CD4-positive, CD25-positive, alpha-beta regulatory T cell (primary cell): ENCODE measurements at places on chromosomes 2 and 18. TPM values are rescaled to one million over a fixed set of nuclear protein-coding genes. Genes with fewer than 3 reads are reported as not detected.

Gene EFEMP1
- polyA plus RNA-seq: not detected

Gene SDC1
- polyA plus RNA-seq: not detected

Gene WDR54
- 64.2 TPM for polyA plus RNA-seq

Gene IL37
- polyA plus RNA-seq: not detected

Gene IRS1
- 0.17 TPM for polyA plus RNA-seq

Gene CYRIA
- polyA plus RNA-seq: not detected

Gene CD226
- 15.4 TPM for polyA plus RNA-seq

Gene STPG4
- polyA plus RNA-seq: not detected

Gene NAT8
- not detected for polyA plus RNA-seq

Gene EGR4
- not detected for polyA plus RNA-seq

DNA sequence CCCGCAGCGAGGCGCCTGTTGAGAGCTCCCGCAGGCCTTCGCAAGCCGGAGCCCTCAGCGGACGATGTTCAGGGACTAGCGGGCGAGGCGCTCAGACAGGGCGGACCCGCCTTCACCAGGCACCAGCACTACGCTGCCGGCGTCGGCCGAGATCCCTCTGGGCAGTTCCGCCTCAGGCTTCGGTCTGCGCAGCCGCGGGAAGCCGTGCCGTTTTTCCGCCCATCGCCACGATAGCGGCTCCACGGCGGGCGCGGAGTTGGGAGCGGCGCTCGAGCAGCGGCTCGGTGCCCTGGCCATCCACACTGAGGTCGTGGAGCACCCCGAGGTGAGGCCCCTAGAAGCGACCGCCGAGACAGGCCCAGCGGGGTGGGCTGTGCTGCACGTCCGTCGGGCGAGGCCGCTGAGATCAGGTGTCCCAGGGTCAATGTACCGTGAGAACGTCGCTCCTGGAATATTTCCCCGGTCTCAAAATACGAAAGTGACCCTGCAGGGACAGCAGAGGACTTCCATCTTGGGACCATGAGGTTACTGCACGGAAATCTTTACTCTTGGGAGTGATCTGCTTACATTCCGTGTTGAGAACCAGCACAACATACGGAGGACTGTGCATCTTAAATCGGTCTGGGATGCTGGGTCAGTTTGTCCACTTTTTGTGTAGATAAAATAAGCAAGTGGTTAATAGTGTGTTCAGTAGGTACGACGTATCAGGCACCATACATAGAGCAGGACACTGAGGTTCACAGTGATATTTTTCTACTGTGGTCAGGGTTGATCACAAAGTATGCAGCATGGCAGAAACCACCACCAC is 13.3 kb upstream of the MTIF2 start:
- peak; percentile 92 for DNase-seq

- DNase-seq: no peak
Measured at GRCh38 chr2:4962419-4962818, 729.8 kb upstream of the SOX11 start.

GRCh38 chr18:57447154-57447621 is 12.0 kb downstream of the ONECUT2 start:
- no peak for DNase-seq

- DNase-seq: no peak
Measured at GRCh38 chr2:215664847-215665525, 229.1 kb upstream of the FN1 start.

DNA sequence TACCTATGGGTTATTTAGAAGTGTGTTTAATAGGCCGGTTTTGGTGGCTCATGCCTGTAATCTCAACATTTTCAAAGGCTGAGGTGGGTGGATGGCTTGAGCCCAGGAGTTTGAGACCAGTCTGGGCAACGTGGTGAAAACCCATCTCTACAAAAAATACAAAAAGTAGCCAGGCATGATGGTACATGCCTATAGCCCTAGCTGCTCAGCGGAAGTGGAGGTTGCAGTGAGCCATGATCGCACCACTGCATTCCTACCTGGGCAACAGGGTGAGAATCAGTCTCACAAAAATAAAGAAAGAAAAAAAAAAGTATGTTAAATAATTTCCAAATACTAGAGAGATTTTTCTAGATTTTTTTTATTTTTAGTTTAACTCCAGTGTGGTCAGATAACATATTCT is 316.0 kb downstream of the KIAA1328 start:
- DNase-seq: no peak

- DNase-seq: no peak
Measured at GRCh38 chr2:45826460-45826859, 175.0 kb downstream of the PRKCE start.

DNA sequence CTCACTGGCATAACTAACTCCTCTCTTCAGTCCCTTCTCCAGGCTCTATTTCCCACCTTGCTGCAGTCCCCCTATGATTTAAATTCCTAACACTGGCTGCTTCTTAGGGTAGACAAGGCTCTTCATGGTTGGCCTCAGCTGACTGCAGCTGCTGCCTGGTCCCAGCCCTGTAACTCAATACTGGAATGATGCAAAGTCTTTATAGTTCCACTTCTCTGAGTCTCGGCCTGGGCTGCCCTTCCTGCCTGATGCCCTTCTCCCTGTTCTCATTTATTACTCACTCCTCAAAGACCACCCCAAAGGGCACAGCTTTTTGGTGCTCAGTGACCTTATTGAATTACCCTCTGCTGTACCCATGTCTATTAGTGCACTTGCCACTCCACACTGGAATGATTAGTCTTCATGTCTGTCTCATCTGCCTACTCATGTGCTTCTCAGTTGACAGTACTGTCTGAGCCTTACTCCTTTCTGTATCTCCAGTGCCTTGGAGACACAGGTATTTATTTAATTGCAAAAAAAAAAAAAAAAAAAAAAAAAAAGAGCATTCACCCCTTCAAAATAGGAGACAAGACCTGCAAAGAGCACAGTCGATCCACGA is 199.4 kb upstream of the REV1 start:
- DNase-seq: no peak

DNA sequence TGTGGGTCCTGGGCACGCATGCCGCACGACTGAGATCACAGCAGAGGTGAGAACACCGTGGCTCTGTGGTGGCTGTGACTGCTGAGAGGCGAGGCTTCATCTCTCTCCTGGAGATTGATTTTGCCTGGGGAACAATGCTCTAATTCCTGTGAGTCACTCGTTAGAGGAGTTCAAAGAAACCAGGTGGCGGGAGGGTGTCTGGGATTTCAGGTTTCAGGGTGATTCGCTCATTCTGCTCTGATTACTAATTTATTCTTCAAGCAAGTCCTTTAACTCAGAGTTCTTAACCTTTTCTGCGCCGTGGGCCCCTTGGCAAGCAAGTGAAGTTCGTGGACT is 56.3 kb downstream of the GLI2 start:
- no peak for DNase-seq

DNA sequence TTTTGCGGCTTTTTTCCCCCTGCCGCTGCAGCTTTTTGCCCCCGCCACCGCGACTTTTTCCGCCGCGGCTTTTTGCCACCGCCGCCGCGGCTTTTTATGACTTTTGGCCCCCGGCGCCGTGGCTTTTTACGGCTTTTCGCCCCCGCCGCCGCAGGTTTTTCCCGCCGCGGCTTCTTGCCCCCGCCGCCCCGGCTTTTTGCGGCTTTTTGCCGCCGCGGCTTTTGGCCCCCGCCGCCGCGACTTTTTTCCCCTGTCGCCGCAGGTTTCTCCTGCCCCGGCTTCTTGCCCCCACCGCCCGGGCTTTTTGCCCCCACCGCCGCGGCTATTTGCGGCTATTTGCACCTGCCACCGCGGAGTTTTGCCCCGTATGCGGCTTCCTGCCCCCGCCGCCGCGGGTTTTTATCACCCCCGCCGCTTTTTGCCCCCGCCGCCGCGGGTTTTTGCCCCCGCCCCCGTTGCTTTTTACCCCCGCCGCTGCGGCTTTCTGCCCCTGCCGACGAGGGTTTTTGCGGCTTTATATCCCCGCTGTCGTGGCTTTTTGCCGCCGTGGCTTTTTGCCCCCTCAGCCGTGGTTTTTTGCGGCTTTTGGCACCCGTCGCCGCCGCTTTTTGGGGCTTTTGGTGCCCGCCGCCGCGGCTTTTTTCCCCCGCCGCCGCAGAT is 2750.9 kb downstream of the RPIA start:
- no peak for DNase-seq

- DNase-seq: no peak
Measured at GRCh38 chr18:45342166-45342565, 273.1 kb upstream of the SLC14A2 start.

GRCh38 chr2:39657287-39657937 is 8.3 kb upstream of the TMEM178A start:
- no peak for DNase-seq
